CD4-positive, alpha-beta T cell treated with Interleukin-17A for 1 hour (primary cell): ENCODE measurements at places on chromosomes 7 and 10.

DNA sequence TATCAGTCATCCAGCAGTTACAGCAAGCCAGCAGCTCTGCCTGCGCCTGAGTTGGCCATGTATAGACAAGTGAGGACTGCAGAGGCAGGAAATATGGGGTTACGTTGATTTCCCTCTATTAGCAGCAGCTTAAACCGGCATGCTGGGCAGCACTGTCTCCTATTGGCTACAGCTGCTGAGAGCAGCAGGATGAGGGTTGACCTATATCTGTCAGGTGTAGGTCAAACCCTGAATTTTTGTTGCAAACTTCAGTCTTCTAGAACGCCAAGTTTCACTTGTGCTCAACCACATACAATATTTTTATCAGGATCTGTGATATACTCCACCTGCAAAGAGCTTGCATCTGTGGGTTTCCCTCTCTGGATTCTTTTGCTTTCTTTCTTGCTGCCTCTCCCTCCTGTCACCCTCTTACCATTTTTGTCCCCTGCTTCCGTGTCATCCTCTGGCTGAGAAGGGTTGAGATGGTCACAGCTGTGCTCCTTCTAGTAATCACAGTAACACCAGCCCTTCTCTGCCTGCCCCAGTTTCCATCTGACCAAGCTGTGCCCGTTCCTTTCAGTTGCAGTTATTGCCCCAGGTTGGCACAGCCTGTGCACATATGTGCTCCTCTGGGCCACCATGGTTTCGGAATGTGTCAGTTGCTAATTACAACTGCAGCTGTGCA, 23.8 kb upstream of the GLCCI1 start:
- peak; percentile 76 for DNase-seq

DNA sequence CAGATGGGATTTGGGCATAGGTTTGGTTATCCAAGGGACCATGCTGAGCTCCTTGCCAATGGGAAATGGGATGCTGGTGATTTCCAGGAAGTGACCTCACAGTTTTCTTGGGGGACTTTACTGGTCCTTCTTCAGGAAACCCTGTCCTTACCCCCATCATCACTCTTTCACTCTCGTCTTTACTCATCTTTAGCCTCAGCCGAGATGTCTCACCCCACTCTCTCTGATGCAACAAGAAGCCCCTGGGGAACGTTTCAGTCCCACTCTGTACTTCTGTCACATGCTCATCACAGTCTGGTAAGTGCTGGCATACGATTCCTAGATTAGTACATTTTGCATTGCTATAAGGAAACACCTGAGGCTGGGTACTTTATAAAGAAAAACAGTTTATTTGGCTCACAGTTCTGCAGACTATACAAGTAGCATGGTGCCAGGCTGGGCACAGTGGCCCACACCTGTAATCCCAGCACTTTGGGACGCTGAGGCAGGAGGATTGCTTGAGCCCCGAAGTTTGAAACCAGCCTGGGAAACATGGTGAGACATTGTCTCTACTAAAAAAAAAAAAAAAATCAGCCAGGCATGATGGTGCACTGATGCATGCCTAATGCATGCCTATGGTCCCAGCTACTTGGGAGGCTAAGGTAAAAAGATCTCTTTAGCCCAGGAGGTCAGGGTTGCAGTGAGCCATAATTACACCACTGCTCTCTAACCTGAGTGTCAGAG, 63.5 kb upstream of the VKORC1L1 start:
- no peak for DNase-seq

- peak; percentile 45 for DNase-seq
Measured at GRCh38 chr10:32650246-32650655, 204.3 kb downstream of the CCDC7 start.

DNA sequence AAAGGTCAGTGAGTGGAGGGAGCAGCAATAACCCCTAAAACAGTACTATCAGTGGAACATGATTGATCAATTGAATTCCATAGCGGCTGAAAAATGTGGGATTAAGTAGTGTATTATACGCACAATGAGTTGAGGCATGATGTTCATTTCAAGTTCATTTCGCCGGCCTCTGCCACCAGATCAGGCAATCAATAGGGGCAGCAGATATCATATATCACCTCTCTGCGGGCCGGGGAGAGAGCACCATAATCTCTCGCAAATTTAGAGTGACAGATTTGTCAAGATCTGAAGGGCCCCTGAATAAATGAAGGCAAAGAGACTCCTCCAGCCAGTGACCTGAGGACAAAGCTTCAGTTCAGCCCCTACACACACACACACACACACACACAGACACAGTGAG, 58.5 kb downstream of the PAX2 start:
- no peak for DNase-seq

GRCh38 chr7:108157606-108158335, 27.6 kb upstream of the LAMB4 start:
- no peak for DNase-seq

- no peak for DNase-seq
Measured at GRCh38 chr10:109932391-109932790, 9.1 kb upstream of the XPNPEP1 start.

GRCh38 chr7:48255046-48255445, 83.8 kb downstream of the ABCA13 start:
- DNase-seq: no peak

GRCh38 chr10:119849031-119849789, 23.4 kb downstream of the MCMBP start:
- DNase-seq: no peak

DNA sequence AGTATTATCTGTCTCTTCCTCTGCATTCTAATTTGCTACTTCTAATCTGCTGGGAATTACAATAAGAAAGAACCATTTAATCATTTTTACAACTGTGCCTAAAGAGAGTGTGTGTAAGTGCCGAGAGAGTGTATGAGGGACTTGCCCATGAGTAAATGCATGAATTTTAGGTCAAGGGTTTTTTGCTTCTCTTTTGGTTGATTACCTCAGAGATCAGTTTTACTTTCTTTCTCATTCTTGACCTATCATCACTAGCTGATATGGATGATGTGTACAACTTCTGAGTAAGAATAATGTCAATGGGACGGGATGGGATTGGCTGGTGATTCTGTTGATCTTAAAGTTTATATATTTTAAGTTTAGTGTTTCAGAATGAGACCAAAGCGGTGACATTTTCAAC, 47.8 kb downstream of the IKZF1 start:
- DNase-seq: peak; percentile 91
